ENCODE measurements at places on chromosomes 1 and 21.

DNA sequence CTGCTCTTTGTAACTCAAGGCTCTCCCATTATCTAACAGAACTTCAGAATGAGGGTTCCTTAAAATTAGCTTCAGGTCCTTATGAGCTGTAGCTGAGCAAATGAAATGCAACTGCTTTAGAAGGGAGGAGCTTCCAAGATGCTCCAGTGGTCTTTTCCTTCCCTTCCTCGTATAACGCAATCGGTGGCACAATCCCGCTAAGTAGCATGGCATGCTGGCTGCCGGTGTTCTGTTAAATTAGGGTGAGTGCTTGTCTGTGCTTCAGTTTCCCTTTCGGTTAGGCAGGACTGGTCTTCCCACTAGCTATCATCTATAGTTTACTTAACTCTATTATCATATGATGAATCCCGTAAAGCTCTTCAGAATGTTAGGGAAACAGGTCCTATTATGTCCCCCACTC lies 917 bp downstream of the KIAA0040 start:
- DNase-seq = no peak

DNA sequence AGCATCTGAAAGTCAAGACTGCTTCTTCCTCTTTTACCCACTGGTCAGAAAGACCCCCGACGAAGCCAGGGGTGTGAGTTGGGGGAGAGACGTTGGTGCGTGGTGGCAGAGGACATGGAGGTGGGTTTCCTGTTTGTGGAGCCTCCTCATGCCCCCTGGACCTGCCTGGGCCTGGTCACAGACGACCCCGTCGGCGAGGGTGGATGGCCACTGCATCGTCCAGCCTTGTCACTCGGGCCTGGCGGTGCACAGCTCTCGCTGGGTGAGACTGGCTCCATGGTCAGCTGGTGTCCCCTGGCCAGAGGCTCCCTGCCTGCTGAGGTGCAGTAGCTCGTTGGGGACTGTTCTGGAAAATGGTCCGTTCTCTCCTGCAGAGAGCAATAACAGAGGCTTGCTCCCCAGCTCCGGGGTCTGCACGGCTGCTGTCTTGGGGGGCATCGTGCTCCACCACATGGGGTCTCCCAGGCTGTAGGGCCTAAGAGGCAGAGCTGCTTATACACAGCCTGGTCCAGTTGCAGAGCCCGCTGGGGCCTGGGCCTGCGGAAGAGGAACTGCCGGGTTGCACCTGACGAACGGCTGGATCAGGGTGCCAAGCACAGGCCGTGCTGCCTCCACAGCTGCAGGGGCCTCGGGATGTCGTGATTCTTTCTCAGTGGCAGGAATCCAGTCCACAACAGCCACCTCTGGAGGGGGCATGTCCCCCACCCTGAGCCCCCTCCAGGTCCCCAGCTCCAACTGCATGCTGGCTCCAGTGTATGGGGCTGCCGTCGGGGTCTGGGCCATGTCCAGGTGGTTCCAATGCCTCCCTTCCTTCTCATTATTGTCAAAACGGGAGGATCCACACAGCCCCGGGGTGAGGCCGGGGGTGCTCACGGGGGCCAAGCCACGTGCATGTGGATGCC lies 18.0 kb upstream of the ACTRT2 start:
- DNase-seq = no peak

GRCh38 chr1:31549809-31550620 lies 26.3 kb upstream of the TINAGL1 start:
- DNase-seq = peak; percentile 46

DNA sequence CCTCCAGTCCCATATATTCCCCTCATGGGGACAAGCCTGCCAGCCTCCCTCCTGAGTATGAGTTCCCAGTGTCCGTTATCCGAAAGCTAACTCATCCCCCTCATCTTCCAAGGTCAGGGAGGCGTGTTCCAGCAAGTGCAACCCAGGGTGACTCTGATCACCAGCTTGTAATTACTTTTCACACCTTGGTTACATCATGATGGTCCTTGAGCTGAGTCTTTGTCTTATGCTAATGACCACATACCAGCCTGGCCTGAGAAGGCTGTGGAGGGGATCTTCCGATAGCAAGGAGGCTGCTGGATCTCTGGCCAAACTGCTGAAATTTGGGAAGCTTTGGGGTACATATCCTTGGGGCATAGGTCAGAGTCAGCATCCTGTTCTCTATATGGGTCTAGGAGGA lies 99.6 kb downstream of the DDX20 start:
- no peak for DNase-seq

GRCh38 chr1:236514703-236515442 lies 8.9 kb upstream of the LGALS8 start:
- no peak for DNase-seq

- DNase-seq = peak; percentile 29
Observed at GRCh38 chr1:167722870-167723251, 1.1 kb downstream of the MPZL1 start.

DNA sequence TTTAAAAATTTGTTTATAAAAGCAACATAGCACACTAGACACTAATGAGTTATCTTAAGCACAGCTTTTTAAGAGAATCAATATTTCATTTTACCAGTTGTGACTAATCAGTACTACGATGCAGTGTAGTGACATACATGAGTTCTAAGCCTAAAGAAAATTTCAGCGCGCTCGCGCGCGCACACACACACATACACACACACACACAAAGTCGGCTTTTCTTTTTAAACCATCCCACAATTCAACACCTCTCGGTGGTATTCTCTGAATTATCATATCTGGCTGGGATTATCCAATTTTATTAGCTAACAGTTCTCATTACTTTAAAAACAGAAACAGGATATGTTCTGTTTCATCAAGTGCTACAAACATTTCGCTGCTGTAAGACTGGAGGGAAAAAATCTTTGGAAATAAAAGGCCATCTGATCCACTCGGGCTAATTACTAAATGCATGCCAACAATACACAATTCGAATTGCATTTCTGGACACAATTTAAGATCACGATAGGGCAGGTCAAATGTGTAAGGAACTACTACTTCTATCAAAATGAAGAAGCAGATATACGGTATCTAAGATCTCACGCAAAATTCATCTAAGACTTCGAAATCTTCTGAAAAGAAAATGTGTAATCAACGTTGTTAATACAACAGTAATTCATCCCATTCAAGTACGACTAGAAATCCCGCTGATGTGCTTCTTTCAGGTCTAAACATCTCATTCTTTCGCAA lies 1.2 kb downstream of the TUT4 start:
- peak; percentile 67 for DNase-seq

GRCh38 chr1:246726255-246726679 lies 2.1 kb downstream of the SCCPDH start:
- DNase-seq = no peak

GRCh38 chr1:16617778-16618580 lies 4.6 kb upstream of the NBPF1 start:
- no peak for DNase-seq

GRCh38 chr1:6783936-6784559 lies 1.2 kb upstream of the CAMTA1 start:
- no peak for DNase-seq

DNA sequence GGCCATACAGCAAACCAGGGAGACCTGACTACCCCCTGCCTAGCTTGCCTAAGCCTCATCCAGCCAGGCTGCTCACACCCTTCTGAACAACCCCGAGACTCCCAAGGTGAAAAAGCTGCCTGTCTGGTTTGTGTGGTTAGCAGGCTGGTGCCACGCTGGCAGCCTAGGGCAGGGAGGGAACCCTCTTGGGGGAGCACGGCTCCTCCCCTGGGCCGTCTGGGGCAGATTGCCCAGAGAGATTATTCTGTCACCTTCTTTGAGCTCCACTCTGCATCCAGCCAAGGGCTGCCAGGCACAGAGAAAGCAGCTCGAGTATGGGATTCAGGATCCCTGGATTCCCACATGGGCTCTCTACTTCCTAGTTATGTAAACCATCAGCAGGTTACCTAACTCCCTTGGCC lies 27.5 kb upstream of the TCEA3 start:
- peak; percentile 17 for DNase-seq

GRCh38 chr1:153386500-153386901 lies 4.4 kb downstream of the S100A8 start:
- no peak for DNase-seq

DNA sequence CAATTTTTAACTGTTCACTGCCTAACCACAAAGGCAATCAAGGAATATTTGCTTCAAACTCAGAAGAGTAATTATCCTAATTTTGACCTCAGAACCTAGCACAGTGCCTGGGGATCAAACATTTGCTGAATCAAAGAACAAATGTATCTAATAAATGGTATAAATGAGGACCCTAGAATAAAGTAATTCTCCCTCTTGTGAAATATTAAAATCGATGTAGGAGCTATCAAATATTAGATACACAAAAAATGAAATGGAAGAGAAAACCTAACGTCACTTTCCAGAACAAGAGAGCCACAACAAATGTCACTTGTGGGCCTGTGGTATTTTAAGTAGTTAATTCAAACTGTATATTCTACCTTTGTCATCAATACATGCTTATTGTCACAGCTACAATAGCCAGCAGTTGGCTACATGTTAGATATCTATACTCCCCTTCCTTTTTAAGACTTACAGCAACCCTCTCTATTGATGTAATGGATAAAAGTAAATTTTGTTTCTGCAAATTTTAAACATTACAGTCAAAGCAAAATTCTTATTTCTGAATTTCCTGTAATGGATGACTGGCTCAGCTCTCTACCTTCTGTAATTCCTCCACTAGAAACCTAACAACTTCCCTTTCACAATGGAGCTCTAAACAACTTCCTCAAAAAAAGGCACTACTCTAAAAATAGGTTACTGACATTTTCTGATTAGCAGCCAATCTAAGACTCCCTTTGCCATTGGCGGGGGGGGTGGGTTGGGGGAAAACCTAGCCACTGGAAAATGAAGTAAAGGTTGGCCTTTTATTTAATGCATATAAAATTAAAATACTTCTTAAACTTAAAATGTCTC lies 37.6 kb downstream of the PUM1 start:
- no peak for DNase-seq

- no peak for DNase-seq
Observed at GRCh38 chr1:28897789-28898188, 16.6 kb upstream of the EPB41 start.

- DNase-seq = peak; percentile 31
Observed at GRCh38 chr1:177849130-177849529, 120.7 kb downstream of the SEC16B start.

DNA sequence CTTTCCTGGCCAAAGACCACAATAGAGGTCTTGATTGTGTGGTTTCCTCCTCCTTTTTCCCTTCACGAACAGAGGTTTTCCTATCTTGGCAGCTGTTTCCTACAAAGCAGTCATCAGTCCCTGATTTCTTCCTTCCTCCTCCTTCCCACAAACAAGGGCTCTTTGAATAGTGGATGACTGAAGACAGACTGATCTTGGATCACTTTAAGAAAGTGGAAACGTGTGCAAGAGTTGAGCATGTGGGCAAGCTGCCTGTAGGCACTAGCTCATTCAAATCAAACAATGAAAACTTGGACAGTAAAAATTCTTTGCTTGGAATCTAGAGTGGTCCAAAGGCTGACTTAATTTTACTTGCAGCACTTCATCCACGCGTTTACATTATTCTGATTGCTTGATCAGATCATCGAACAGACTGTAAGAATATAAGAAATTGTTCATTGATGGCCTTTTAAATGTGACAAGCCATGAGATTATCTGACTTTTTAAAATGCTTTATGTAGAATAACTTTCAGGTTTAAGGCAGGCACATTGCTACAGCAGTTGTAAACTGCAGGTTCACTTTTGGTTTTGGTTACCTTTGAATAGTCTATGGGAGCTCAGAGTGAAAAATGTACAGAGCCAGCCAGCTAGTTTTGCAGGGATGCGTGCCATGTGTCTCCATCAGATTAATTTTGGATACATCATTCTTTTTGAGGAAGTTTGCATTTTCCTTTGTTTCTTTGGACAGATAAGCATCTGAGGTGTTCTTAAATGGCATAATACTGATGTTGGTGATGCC lies 34.4 kb downstream of the ADGRL2 start:
- no peak for DNase-seq

- no peak for DNase-seq
Observed at GRCh38 chr1:177857285-177857684, 112.6 kb downstream of the SEC16B start.

GRCh38 chr1:20095564-20096434 lies 23.5 kb downstream of the PLA2G2D start:
- DNase-seq = no peak

- DNase-seq = no peak
Observed at GRCh38 chr1:55034476-55035133, 4.7 kb upstream of the PCSK9 start.

GRCh38 chr1:54296666-54297065 lies 96.7 kb downstream of the MRPL37 start:
- no peak for DNase-seq

DNA sequence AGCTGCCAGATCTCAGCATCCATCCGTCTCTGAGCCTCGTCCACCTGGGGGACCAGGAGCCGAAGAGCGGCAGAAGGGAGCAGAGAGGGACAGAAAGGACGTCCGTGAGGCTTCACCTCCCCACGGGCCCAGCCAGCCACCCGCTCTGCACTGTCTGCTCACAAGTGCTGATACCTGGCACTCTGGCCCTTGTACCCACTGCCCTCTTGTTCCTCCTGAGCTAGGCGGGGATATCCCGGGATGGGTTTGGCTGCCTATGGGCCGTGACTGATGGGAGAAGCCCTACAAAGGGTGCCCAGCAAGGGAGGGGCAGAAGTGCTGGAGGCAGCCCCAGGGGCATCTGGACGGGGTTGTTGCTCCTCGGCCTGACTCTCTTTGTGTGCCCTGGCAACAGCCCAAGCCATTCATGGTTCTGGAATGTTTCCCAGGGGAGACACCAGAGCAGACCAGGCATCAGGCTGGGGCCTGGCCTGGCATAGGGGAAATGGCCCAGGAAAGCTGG lies 57.6 kb downstream of the LDLRAD2 start:
- DNase-seq = peak; percentile 87

DNA sequence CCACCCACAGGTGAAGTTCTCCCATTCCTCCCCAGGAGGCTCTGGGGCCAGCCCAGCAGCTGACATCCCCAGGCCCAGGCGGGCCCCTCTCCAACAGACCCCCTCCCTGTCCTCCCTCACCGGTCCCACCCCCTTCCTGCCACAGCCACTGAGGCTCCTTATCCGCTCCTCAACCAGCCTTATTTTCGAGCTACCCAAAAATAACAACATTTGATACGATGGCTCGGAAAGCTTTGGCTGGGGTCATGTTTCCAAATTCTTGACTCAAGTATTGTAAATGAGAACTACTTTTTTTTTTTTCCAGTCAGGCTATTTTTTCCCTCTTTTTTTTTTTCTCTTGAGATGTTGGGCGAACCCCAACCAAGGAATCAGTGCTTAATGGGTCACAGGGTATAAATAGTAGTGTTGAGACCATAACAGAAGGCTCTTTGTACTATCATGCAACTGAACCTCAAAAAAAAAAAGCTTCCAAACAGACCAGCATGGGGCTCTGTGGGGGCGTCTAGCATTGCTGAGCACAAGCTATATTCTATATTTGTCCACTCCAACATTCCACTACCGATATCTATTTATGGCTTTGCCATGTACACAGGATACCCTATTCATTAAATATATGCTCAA lies 27.2 kb downstream of the IRF2BP2 start:
- no peak for DNase-seq
